ENCODE measurements at places on chromosomes 6 and 20.

GRCh38 chr6:134101479-134101878 lies 49.1 kb upstream of the SLC2A12 start:
- H3K27ac ChIP-seq: no peak overlapping the region
- DNase-seq: no peak
- H3K4me3 ChIP-seq: no peak overlapping the region
- no peaks in the 10 kb centered on the region for H3K36me3 ChIP-seq

DNA sequence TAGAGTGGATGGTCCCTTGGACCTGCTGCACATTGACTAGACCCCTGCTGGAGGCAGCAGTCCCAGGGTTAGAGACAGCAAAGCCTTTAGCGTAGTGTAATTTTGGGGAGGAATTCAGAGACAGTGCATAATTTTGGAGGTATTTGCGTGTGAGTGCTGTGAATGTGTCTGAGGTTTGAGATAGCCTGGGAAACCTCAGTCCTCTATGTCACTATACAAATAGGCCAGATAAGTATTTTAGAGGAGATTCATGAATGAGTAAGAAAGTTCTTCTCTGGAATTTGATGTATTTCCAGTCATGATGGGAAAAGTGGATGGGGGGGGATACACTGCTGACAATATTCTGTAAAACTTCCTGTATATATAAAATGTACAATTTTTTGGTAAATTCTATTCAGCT lies 25.8 kb upstream of the MTRF1L start:
- H3K27ac ChIP-seq: no peak overlapping the region
- peaks cover 5% of the 10 kb centered on the region for H3K4me1 ChIP-seq
- H3K4me3 ChIP-seq: no peak overlapping the region
- no peaks in the 10 kb centered on the region for H3K36me3 ChIP-seq
- no peak for DNase-seq
- no peaks in the 10 kb centered on the region for H3K27me3 ChIP-seq

- H3K27me3 ChIP-seq: peaks cover 45% of the 10 kb centered on the region
- no peak overlapping the region for H3K27ac ChIP-seq
- H3K36me3 ChIP-seq: no peaks in the 10 kb centered on the region
- H3K4me3 ChIP-seq: no peak overlapping the region
- H3K4me1 ChIP-seq: peaks cover 10% of the 10 kb centered on the region
These were observed 1.8 kb downstream of the ADAM33 start for GRCh38 chr20:3679749-3680700.

DNA sequence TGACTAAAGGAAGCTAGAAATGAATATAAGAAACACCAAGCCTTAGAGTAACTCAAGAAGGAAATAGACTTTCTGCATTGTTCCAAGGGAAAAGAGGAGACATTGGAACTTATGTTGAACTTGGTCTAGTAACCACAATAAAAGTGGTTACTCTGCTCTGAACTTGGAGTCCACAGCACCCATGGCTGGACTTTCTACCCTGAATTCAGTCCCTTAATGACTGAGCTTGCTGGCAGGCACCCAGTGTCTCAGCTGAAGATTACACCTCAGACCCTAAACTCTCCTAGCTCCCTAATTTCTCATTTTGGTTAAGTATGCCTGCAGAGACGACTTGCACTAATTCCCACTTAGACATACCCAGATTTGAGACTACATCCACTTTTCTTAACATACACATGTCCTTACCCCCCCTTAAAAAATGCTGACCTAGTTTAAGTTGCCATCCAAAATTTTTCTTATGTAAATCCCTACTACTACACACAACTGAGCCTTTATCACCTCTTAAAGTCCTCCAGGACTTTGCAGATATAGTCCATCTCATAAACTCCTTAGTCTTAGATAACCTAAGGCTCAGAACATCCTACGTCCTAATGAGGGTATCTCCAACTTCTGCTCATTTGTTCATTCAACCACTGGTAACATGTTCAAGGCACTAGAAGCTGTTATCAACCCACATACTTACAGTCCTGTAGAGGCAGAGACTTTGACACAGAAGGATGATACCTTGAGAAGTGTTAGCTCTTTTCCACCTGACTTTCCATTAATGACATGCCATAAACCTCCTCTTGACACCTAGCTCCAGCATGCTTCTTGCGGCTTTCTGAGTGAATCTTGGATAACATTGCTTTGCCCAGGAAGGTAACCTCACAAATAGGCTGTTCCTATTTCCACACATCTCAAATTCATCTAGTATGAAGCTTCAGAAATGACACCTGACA lies 129.8 kb downstream of the ALDH8A1 start:
- no peaks in the 10 kb centered on the region for H3K4me1 ChIP-seq
- no peak overlapping the region for H3K27ac ChIP-seq
- H3K4me3 ChIP-seq: no peak overlapping the region
- no peaks in the 10 kb centered on the region for H3K36me3 ChIP-seq

GRCh38 chr6:73728548-73729205 lies 32.7 kb downstream of the CD109 start:
- peaks cover 2% of the 10 kb centered on the region for H3K4me1 ChIP-seq
- H3K27me3 ChIP-seq: no peaks in the 10 kb centered on the region
- no peak for DNase-seq

DNA sequence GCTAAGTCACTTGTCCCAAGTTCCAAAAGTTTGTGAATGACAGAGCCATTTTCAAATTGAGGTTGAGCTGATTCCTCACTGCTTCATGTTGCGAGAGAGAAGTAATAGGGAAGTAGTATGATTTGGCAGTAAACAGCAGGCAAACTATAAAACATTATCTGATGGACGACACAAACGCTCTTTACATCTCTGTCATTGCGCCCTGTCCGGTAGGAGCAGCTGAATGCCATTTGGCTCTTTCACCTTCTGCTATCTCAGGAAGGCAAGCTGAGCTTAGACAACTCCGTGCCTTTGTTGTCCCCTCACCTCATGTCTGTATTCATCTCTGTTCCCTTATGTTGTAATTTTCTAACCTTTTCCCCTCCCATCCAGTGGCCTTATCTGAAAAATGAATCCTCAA lies 440.7 kb upstream of the FLRT3 start:
- no peaks in the 10 kb centered on the region for H3K4me1 ChIP-seq
- no peaks in the 10 kb centered on the region for H3K27me3 ChIP-seq
- H3K4me3 ChIP-seq: no peak overlapping the region
- no peak overlapping the region for H3K27ac ChIP-seq
- no peak for DNase-seq

DNA sequence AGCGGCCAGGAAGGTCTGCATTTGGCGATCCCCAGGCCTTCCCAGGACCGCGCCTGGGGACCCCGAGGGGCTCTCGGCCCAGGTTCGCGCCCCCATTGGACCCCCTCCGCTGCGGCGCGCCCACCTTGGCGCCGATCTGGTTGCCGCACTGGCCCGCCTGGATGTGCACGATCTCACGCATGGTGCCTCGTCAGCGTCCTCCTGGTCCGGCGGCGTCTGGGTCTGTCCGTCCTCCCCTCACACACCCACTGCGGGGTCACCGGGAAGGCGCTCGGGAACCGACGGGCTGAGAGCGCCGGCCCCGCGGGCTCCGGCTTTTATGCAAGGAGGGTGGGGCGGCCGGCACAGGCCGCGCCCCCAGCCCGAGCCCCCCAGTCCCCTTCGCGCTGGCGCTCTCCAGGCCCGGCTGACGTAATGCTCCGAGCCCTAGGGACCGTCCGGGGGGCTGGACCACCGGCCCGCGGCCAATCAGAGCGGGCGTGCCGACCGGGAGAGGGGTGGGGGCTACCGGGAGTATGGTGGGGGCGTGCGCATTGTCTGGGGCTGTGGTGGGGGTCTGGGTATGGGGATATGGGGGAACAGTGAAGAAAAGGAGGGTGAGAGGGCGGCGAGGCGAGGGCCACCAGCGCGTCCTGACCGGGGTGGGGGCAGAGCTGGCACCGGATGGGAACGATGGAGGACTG lies at the start of gene TUBB2B:
TUBB2B (minus strand) TSS at position 291 of the 683 bp plus-strand sequence; CDS start at position 181, 110 bp downstream.
- H3K27me3 ChIP-seq: peaks cover 61% of the 10 kb centered on the region
- peak within 1 kb of the TSS; percentile 45 for H3K4me3 ChIP-seq
- peaks cover 55% of the 10 kb centered on the region for H3K4me1 ChIP-seq
- DNase-seq: no peak
- no peak within 1 kb of the TSS for H3K27ac ChIP-seq

DNA sequence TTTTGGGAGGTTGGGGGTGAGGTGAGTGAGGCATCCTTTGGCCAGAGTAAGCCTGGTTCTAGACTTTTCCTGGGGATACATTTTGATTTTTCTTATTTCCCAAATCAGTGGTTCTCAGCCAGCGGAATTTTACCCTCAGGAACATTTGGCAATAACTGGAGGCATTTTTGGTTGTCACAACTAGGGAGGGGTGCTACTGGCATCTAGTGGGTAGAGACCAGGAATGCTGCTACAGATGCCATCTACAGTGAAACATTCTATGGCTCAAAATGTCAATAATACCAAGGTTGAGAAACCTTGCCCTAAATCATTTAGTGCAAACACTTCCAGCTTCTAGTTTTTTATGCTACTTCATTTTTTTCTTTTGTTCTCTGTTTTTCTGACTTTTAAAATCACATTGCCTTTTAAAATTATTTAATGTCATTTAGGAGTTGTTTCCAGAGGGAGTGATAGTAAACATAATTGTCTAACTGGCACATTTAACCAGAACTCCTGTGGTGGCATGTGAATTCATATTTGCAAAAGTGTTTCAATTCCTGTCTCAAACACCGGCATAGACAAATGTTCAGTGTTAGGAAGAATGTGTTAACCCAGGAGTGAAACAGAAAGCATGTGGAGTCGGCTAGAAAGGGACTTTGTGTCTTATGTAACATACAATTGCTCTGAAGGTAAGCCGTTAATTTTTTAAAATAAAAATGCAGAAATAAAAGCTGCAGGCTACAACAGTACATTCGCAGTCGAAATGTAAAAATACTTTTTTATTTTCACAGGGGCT lies 59.0 kb downstream of the QRSL1 start:
- H3K4me1 ChIP-seq: no peaks in the 10 kb centered on the region
- no peak overlapping the region for H3K27ac ChIP-seq
- no peaks in the 10 kb centered on the region for H3K36me3 ChIP-seq
- H3K27me3 ChIP-seq: no peaks in the 10 kb centered on the region
- no peak for DNase-seq
- no peak overlapping the region for H3K4me3 ChIP-seq

GRCh38 chr6:116500969-116501433 lies 10.4 kb upstream of the CALHM5 start:
- peaks cover 3% of the 10 kb centered on the region for H3K27me3 ChIP-seq
- peaks cover 13% of the 10 kb centered on the region for H3K4me1 ChIP-seq
- no peak overlapping the region for H3K4me3 ChIP-seq
- no peaks in the 10 kb centered on the region for H3K36me3 ChIP-seq
- no peak overlapping the region for H3K27ac ChIP-seq

DNA sequence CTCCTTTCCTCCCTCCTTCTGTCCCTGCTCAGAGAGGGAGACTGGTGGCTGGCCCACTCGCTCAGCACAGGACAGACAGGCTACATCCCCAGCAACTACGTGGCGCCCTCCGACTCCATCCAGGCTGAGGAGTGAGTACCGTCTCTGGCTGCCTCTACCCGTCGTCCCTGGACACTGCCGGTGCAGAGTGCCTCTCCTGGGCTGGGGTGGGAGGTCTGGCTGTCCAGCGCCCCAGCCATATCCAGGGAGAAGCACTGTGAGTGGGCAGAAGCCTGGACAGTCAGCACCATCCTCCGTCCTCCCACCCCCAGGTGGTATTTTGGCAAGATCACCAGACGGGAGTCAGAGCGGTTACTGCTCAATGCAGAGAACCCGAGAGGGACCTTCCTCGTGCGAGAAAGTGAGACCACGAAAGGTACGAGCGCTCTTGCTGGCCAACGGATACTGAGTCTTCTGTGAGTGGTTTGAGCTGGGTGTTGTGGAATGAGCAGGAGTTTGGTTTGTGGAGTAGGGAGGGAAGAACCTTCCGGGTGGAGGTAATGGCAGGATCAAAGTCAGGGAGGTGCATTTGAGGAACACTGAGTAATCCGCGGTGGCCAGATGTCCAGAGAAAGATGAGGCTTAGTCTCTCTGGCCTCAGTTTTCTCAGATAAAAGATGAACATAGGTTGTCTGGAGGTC lies 48.1 kb downstream of the SRC start:
- no peak overlapping the region for H3K4me3 ChIP-seq
- no peaks in the 10 kb centered on the region for H3K36me3 ChIP-seq

GRCh38 chr6:147105786-147106185 lies 98.4 kb upstream of the STXBP5 start:
- no peak overlapping the region for H3K27ac ChIP-seq
- no peak overlapping the region for H3K4me3 ChIP-seq
- DNase-seq: no peak

DNA sequence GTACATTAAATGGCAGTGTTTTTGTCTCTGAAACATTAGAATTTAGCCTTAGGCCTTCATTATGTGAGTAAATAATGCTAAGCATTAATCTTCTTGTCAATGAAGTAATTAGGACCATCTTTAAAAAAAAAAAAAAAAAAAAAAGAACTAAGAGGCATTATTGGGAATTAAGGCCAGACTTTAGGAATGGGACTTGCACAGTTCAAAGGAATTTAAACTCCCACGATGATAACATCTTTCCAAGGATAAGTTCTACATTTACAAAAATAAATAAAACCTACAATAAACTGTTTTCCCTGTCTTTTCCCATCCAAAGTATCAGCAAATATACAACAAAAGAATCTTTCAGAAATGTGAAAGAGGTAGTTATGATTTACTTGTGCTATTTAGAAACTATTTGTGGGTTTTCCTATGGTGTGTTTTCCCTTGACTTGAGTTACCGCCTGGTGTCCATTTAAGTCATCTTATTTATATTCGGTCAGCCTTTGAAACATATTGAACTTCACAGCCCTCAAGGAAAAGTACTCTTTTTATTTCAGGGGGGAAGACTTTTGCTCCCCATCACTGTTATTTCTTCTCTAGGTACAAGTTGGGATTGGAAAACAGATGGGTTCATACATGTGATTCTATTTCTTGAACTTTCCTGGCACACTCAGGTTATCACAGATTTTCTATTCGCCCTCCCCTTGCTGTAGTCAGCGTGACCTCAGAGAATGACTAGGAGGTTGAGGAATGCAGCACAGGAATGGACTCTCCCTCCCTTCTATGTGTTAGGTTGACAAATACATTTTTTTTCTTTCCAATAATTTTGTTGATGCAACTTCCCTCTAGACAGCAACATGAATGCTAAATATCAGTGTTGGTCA lies 13.6 kb downstream of the STMND1 start:
- H3K36me3 ChIP-seq: no peaks in the 10 kb centered on the region
- no peak overlapping the region for H3K4me3 ChIP-seq
- H3K27ac ChIP-seq: no peak overlapping the region

GRCh38 chr6:56088641-56089040 lies 158.7 kb downstream of the COL21A1 start:
- no peak overlapping the region for H3K27ac ChIP-seq
- DNase-seq: no peak
- no peaks in the 10 kb centered on the region for H3K27me3 ChIP-seq
- no peak overlapping the region for H3K4me3 ChIP-seq
- no peaks in the 10 kb centered on the region for H3K4me1 ChIP-seq
- H3K36me3 ChIP-seq: no peaks in the 10 kb centered on the region

- no peak overlapping the region for H3K4me3 ChIP-seq
- no peak for DNase-seq
- no peaks in the 10 kb centered on the region for H3K4me1 ChIP-seq
These were observed 892.5 kb upstream of the EYS start for GRCh38 chr6:66599541-66599940.

- H3K27ac ChIP-seq: no peak overlapping the region
- no peaks in the 10 kb centered on the region for H3K36me3 ChIP-seq
- no peak for DNase-seq
- H3K4me1 ChIP-seq: peaks cover 32% of the 10 kb centered on the region
- no peak overlapping the region for H3K4me3 ChIP-seq
These were observed 12.0 kb downstream of the XRN2 start for GRCh38 chr20:21315138-21315537.

GRCh38 chr6:135488023-135488422 lies 9.5 kb downstream of the AHI1 start:
- H3K27me3 ChIP-seq: no peaks in the 10 kb centered on the region
- H3K4me3 ChIP-seq: no peak overlapping the region
- peaks cover 5% of the 10 kb centered on the region for H3K36me3 ChIP-seq
- no peaks in the 10 kb centered on the region for H3K4me1 ChIP-seq
- DNase-seq: no peak

Measured in CD4-positive, alpha-beta T cell (primary cell).